ENCODE measurements at places on chromosomes 5 and 9.

- DNase-seq, result no peak
Measured at GRCh38 chr5:40052808-40053207, 626.9 kb upstream of the PTGER4 start.

GRCh38 chr5:870956-871355, 20.2 kb upstream of the ZDHHC11 start:
- DNase-seq, result no peak

DNA sequence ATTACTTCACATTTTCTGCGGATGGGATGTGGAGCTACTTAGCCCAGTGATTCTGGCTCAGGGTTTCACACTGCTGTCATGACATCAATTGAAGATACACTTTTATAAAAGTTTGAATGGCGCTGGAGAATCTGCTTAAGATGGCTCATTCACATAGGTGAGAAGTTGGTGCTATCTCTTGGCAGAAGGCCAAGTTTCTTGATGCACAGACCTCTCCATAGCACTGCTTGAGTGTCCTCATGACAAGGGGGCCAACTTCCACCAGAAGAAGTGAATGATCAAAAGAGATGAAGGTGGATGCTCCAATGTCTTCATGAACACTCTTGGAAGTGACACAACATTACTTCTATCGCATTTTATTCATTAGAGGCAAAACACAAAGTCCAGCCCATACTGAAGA, 403.7 kb upstream of the CCNG1 start:
- DNase-seq, result no peak

DNA sequence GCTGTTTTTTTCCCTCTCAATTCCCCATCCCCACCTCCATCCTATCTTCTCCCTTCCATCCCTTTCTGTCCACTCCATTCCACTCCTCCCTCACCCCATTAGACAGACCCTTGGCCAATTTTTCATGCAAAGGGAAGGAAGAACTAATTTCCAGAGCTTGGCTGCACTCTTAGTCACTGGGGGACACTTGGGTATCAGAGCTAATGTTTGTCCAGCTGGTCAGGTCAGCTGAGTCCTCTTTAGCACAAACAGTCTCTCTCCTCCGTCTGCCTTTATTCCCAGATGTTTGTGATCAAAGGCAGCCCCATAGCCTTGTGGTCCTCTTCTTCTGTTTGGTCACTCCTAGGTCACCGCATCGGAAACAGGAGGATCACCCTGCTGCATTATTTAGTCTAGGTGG, 148.5 kb downstream of the NMUR2 start:
- no peak for DNase-seq

GRCh38 chr9:89719202-89719601, 114.4 kb downstream of the GADD45G start:
- DNase-seq, result no peak

GRCh38 chr5:89200899-89201298, 317.9 kb upstream of the MEF2C start:
- DNase-seq, result no peak
